ENCODE measurements at places on chromosomes 1 and 21.

DNA sequence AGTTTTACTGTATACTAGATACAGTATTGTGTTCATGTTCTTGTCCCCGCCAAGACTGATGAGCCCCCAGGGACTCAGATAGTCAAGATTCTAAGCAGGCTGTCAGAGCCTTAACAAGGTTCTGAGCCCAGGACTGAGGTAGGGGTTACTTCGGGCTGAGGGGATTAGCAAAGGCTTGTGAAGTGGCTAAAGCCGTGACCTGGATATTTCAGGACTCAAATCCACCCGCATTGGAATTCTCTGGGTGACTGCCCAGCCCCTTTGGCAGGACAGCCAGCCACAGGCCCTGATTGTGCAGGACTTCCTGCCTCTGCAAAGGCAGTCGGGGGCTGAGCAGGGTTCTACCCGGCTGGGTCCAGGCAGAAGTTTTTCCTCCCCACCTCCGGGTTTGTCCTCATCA, at the start of gene PLA2G5:
Gene PLA2G5 (plus strand): TSS at position 321 of the 400 bp plus-strand sequence. CDS start 14,637 bp downstream, outside the sequence.
- DNase-seq = no peak

GRCh38 chr21:34887725-34888568, 161.2 kb downstream of the RUNX1 start:
- peak; percentile 93 for DNase-seq

DNA sequence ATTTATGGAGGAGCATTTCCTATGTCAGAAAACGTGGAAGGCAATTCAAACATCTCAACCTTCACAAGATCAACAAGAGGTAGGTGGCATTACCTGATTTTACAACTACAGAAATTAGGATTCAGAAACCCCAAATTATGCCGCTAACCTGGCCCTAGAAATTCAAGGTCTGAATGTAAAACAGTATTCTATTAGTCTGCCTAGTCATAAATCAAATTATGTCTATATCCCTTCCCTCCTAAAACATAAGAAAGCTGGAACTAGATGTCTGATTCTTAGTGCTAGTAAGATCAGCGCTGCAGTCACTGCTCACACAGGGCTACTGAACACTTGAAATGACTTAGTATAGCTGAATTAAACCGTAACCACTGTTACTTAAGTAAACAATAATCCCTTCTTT, 1.4 kb downstream of the TOMM20 start:
- no peak for DNase-seq

DNA sequence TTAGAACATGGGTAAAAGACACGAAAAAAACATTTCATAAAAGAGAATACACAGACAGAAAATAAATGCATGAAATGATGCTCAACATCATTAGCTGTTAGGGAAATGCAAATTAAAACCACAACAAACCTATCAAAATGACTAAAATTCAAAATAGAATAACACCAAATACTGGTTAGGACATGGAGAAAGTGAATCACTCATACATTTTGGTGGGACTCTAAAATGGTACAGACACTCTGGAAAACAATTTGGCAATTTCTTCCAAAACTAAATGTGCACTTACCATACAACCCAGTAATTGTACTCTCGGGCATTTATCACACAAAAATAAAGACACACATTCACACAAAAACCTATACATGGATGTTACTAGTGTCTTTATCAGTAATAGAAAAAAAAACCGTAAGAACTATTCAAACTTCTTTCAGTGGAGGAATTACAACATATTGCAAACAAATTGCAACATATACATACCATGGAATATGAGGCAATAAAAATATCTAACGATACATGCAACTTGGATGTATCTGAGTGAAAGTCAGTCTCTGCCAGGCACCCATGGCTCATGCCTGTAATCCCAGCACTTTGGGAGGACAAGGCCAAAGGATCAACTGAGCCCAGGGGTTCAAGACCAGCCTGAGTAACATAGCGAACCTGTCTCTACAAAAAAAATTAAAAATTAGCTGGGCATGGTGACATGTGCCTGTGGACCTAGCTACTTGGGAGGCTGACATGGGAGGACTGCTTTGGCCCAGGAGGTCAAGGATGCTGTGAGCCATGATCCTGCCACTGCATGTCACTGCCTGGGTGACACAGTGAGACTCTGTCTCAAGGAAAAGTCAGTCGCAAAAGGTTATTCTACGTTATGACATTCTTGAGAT, 19.6 kb downstream of the HSF2BP start:
- peak; percentile 50 for DNase-seq

DNA sequence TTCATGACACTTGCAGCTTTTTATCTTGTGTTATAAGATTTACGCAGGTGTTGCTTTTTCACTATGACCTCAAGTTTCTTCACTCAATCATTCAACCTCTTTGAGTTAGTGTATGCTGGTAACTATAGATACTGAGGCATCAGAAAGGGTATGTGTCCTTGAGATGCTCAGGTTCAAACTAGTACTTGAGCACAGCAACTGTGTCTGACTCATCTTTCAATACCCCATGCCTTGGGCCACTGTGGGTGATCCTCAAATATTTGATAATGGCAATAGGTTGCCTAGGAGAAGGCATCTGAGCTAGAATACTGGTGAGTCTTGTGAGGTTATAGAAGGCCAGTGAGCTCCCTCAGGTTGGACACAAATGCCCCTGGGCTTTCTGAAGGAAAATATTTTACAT, 88.1 kb upstream of the SPATA6 start:
- no peak for DNase-seq

DNA sequence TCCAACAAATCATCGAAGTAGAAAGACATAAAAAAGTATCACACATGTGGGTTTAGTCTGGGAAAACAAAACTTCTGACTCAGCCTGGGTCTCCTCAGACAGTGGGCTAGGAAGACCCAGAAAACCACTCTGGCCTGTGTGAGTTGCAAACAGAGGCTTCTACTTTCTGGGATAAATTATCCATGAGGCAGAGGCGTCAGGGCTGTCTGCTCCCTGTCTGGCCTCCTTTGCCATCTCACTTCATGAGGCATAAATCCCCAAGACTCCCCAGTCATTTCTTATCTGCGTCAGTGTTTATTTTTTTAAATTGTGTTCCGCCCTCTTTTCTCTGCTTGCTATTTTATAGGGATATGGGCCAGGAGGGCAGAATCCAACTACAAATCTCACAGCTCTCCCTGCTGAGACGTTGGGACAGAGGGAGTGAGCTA, 80.6 kb upstream of the TRABD2B start:
- no peak for DNase-seq

GRCh38 chr1:82783044-82783443, 982.3 kb downstream of the ADGRL2 start:
- DNase-seq = no peak

GRCh38 chr1:206583707-206584648, 28.3 kb downstream of the EIF2D start:
- peak; percentile 29 for DNase-seq

DNA sequence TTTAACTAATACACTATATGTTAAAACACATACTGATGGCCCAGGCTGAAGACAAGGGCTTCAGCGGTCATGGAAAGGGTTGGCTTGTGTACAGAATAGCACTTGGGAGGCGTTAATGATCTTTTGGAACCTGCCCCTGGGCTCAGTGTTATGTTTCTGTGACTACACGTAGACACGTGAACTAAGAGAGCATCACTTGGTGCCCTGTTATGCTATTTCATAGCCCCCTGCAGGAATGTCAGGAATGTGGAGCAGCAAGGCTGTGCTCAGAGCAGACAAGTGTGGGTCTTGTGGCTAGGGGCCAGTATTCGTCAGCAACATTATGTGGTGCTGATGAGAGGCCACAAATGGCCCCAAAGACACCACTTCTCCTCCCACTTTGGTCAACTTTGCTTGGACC, 132.4 kb downstream of the MAP3K21 start:
- DNase-seq = no peak

DNA sequence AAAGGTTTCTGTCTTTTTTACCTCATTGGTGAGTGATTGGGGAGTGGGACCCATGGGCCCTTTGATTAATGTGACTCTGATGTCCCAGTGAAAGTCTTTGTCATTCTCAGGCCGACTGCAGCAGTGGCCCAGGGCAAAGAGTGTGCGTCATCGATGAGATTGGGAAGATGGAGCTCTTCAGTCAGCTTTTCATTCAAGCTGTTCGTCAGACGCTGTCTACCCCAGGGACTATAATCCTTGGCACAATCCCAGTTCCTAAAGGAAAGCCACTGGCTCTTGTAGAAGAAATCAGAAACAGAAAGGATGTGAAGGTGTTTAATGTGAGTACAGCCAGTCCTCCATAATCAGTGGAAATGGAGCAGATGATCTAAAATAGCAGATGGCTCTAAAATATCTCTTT, 19.4 kb downstream of the NTPCR start:
- no peak for DNase-seq

DNA sequence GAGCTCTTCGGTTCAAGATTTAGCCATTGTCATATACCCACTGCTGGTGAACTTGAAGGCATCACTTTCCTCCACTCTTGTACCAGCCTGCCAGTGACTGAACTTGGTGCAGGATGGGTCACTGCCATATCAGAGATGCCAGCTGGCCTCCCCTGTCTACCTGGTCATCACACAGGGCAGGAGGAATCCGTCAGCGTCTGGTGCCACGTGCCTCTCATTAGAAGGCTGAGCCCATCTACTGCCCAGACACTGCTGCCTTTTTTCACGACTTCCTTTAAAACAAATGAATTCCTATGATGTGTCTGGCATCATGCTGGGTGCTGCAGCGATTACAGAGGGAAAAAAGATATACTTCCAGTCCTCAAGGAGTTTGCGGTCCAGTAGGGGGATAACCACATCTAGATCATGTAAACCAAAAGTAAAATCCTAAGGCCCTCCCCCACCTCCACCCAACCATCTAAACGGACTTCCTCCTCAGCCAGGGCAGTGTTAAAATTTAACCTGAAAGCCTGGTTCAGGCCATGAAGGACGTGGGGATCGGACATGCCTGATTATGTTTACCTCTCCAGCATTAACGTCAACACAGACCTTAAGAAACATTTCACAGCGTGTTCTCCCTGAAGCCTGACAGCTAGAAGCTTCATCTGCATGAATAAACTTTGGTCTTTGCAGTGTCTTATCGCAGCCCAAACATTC, 29.2 kb upstream of the PDE9A start:
- DNase-seq = no peak

DNA sequence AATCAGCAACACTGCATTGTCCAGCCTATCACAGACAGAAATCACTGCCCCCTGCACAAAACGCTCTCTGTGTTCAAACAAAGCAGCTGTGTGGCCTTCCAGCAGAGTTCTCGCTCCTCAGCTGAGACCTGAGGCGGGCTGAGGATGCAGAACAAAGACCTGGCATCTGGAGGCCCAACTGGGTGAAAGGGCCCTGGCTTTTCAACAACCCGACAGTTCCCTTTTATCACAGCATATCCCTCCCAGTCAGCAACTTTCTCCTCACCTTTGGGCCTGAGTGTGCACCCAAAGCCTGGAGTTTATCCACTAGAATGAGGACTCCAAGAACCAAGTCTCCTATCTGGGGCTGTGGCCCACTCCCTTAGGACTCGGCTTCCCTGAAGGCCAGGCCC, 42.6 kb upstream of the A3GALT2 start:
- no peak for DNase-seq

- DNase-seq = no peak
Measured at GRCh38 chr1:224090116-224090515, 23.8 kb upstream of the FBXO28 start.

DNA sequence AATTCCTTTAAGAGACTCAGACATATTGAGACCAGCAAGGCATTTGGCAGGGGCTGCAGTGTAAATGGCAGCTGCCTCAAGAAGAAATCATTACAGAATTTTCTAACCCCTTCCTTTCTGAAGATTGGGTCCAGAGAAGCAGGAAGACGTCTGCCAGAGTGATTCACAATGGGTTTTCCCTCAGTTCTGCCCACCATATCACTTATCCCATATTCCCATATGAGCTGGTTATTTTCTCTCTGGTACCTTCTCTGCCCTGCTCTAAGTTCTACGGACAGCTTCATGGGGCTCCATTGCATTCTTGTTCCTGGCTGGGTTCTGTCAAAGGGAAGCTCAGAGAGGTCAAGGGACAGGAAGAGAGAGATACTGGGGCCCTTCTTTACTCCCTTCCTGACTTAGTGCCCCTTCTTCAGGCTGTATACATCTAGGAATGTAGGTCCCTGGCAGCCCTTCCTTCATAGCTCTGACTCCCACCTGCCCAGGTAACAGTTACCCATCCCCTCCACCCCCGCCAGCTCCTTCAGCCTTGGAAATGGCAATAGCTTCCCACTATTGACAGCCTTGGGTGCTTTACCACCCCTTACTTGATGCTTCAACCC, 420.6 kb upstream of the DAB1 start:
- no peak for DNase-seq

DNA sequence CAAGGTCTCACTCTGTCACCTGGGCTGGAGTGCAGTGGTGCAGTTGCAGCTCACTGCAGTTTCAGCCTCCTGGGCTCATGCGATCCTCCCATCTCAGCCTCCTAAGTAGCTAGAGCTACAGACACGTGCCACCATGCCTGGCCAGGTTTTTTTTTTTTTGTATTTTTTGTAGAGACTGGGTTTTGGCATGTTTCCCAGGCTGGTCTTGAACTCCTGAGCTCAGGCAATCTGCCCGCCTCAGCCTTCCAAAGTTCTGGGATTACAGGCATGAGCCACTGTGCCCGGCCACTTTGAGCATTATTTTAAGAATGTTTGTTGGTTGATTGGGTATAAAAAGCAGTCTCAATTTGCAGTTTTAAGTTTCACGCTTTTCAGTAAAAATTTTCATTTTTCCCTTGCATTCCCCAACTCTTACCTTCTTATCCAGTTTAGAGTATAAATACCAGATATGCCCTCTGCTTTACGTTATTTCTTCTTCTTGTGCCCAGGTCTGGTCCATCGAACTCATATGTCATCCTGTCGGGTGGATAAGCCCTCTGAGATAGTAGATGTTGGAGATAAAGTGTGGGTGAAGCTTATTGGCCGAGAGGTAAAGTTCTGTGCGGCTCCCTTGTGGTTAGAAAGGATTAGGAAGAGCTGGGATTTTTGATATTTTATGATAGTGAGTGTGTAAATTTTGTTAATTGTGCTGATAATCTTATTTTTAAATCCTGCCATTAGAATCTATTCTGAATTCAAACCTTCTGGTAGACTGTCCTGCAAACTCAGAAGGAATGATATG, 36.0 kb downstream of the FABP3 start:
- no peak for DNase-seq

DNA sequence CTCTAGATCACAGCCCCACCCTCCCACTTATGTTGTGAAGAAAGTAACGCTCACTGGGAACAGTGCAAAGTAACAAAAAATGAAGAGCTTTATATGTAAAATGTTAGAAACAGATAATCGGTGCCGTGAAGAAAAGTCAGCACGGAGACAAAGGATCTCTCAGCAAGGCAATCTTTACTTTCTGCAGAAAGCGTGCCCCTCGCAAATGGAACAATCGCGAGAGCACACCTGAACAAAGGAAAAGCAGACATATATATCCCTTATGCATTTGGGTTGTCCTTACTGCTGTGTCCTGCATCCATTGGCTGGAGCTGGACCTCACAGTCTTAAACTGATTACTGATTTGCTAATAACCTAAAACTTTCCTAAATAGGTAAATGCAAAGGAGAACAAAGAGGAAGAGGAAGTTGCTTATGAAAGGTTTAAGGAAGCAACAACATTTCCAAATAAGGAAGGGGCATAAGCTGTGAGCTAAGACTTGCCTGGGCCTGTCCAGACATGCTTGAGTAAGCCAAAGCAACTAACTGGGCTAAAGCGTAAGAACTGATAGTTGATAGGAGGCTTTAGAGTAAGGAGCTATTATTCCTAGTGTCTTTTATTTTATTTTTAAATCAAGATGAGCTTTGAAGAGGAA, 89.7 kb downstream of the GTF2B start:
- DNase-seq = no peak
